Vagina (tissue), 2 donors: ENCODE measurements at places on chromosomes 1 and 21.

DNA sequence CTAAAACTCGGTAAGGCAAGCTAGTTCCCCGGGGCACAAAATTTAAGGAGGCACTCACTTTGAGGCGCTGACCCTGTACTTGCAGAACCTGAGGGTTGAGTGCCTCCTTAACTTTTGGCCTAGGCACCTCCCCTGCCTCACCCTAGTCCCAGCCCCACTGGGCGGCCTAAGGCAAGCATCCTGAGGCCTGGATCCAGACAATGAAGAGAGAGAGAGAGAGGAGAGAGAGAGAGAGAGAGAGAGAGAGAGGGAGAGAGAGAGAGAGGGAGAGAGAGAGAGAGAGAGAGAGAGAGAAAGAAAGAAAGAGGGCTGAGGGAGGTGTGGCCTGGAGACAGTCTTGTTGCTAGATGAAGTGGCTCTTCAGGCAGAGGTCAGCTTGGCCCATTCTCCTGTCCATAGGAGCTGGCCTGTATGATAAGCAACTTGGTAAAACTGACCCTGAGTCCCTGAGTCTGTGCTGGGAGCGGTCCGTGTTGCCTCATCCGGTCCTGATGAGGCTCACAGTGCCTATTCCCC, 7.4 kb upstream of the LRRN2 start:
- no peak overlapping the region for H3K4me3 ChIP-seq
- H3K4me1 ChIP-seq: no peaks in the 10 kb centered on the region
- no peaks in the 10 kb centered on the region for H3K27me3 ChIP-seq
- H3K36me3 ChIP-seq: no peaks in the 10 kb centered on the region

- H3K4me3 ChIP-seq: no peak overlapping the region
- no peak for DNase-seq
- H3K4me1 ChIP-seq: no peaks in the 10 kb centered on the region
- H3K27ac ChIP-seq: no peak overlapping the region
- H3K27me3 ChIP-seq: no peaks in the 10 kb centered on the region
Measured at GRCh38 chr1:100735244-100735643, 15.7 kb downstream of the VCAM1 start.

DNA sequence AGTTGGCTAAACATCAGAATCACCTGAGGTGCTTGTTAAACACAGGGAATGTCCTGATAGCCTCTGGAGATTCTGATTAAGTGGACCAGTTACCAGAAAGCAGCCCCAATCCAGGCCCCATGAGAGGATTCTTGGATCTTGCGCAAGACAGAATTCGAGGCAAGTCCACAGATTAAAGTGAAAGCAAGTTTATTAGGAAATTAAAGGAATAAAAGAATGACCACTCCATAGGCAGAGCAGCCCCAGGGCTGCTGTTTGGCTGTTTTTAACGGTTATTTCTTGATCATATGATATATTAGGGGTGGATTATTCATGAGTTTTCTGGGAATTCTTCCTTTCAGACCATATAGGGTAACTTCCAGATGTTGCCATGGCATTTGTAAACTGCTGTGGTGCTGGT, 176.2 kb downstream of the ROR1 start:
- peaks cover 15% of the 10 kb centered on the region for H3K4me1 ChIP-seq
- H3K27me3 ChIP-seq: no peaks in the 10 kb centered on the region
- H3K36me3 ChIP-seq: no peaks in the 10 kb centered on the region
- no peak for DNase-seq
- peak overlapping the region; percentile 37 for H3K27ac ChIP-seq

DNA sequence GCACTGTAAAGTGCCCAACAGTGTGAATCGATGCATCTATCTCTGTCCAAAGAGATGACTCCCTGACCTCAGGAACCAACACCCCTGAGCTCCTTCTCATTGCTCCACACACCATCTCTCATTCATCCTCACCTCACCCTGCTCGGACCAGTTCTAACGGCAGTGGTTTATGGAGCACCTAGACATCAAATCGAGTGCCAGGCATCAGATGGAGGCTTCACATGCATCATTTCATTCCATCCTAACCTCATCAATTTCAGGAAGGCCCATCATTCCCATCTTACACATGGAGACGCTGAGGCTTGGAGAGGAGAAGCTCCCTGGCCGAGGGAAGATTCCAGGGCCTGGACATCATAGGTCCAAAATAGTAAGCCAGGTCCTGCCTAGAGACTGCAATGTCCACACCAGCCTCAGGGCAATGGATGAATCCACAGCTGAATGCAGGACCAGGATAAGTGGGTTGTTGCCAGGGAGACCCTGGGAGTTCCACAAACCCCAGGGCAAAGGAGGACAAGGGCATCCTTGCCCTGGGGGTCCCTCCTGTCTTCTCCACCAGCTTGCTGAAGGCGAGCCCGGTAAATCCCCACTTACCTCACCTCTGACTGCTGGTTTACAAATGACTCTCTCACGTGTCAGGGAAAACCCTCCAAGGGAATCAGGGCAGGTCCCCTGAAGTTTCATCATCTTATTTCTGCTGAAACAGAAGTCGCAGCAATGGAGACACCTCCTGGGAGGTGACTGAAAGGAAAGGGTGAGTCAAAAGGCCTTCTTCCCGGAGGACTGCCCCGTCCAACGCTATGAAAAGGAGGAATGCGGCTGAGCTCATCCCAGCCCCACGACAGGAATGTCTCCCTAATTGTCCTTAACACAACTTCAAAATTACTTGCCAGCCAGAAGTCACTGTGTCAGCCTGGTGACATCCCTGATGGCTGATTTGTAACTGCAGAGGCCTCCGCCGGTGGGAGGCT, 9.0 kb upstream of the IFFO2 start:
- no peaks in the 10 kb centered on the region for H3K36me3 ChIP-seq
- H3K27me3 ChIP-seq: no peaks in the 10 kb centered on the region
- no peak for DNase-seq

DNA sequence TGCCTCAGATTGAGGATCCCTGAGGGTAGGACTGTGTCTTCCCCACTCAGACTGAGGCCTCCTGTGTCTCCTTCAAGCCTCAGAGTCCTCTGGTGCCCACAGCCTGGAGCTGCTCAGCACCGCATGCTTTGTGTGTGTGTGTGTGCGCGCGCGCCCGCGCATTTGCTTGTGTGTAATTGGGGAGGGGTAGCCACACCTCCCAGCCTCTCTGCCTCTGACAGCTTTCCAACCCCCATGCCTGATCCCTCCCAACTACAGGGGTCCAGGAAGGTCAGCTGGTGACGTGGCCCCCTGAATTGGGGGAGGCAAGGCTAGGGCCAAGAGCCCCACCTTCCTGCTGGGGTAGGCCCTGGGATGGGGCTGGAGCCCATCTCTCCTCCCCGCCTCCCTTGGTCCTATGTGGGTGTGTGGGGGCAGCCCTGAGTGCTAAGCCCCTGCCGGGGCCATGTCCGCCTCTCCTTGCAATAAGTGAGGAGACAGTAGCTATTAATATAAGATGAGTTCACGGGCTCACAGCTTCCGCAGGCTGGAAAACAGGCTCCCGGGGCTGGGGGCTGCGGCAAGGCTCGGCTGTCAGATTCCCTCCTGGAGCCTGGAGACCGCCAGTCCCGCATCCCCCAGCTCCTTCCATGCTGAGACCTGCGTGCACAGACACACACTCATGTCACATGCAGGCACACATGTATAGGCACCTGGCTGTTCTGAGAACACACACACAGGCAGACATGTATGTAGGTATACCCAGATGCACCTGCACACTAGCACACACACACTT, 7.0 kb downstream of the GPR3 start:
- no peak overlapping the region for H3K4me3 ChIP-seq
- H3K36me3 ChIP-seq: no peaks in the 10 kb centered on the region
- H3K4me1 ChIP-seq: peaks cover 58% of the 10 kb centered on the region
- no peak for DNase-seq
- no peaks in the 10 kb centered on the region for H3K27me3 ChIP-seq

- no peak overlapping the region for H3K4me3 ChIP-seq
- no peak for DNase-seq
- H3K27ac ChIP-seq: no peak overlapping the region
- no peaks in the 10 kb centered on the region for H3K4me1 ChIP-seq
- no peaks in the 10 kb centered on the region for H3K36me3 ChIP-seq
Measured at GRCh38 chr21:40562242-40563002, 284.5 kb downstream of the DSCAM start.

DNA sequence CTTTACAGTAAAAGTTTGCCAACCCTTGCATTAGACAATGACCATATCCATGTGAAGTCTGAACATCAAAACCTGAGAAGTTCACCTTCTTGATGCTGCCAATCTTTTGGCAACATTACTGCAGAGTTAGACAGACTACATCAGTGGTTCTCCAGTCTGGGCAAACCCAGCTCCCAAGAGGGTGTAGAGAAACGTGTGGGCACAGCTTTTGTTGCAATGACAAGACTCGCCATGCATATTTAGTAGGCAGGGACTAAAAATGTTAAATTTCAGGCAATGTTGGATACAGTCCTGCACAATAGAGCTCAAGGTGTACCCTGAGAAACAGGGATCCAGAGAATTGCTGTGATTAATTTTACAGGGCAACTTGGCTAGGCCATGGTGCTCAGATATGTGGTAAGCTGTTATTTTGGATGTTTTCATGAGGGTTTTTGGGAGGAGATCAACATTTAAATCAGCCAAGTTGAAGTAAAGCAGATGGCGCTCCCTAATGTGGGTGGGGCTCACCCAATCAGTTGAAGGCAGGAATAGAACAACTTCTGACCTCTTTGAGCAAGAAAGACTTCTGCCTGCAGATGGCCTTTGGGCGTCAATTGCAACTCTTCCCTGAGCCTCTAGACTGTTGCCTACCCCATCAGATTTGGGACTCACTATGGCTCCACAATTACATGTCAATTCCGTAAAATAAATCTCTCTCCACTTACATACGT, 37.6 kb upstream of the CLDN14 start:
- H3K27me3 ChIP-seq: no peaks in the 10 kb centered on the region
- no peak overlapping the region for H3K27ac ChIP-seq
- peaks cover 6% of the 10 kb centered on the region for H3K4me1 ChIP-seq
- no peaks in the 10 kb centered on the region for H3K36me3 ChIP-seq
- no peak for DNase-seq

DNA sequence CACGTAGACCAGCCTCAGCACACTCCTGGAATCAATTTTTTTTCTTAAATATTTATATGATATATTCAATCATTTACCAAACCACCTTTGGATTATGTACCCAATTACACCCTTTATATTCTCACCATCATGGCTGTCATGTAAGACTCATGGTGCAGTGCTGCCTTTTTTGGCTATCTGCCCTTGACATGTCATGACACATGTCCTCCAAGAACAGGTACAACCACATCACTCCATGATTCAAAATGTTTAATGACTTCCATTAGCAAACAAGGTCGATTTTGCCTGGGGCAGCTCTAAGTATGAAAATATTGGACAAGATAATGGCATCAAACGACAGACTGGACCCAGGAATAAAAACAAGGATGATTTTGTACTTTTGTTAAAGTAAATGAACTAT, 861.1 kb upstream of the ADAMTS5 start:
- H3K4me1 ChIP-seq: no peaks in the 10 kb centered on the region
- no peak overlapping the region for H3K27ac ChIP-seq
- no peaks in the 10 kb centered on the region for H3K36me3 ChIP-seq

DNA sequence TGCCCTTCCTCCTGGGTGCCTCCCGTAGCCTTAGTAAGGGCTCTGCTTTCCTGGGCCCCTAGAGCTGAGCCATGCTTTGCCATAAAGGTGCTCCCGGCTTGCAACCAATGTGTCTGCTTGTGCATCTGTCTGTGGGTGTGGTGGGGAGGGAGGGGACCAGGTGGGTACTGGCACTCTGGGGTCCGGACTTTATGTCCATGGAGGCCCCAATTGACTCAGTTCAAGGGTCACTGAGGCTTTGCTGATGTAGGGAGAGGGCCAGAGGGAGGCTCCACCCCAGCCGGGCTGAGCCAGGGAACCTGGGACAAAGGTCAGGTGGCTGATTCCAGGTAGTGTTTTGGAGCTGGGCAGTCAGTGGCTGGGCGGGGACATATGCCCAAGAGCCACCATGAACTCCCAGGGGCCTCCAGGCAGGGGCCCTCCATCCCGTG, 15.0 kb downstream of the TNFRSF25 start:
- DNase-seq: no peak
- H3K36me3 ChIP-seq: no peaks in the 10 kb centered on the region
- no peak overlapping the region for H3K4me3 ChIP-seq
- peaks cover 18% of the 10 kb centered on the region for H3K4me1 ChIP-seq
- peaks cover 9% of the 10 kb centered on the region for H3K27me3 ChIP-seq
- no peak overlapping the region for H3K27ac ChIP-seq

- no peak for DNase-seq
- H3K27ac ChIP-seq: no peak overlapping the region
- no peaks in the 10 kb centered on the region for H3K4me1 ChIP-seq
Measured at GRCh38 chr1:217136895-217137205, 413.6 kb upstream of the ESRRG start.

- no peaks in the 10 kb centered on the region for H3K27me3 ChIP-seq
- no peak overlapping the region for H3K4me3 ChIP-seq
- no peak overlapping the region for H3K27ac ChIP-seq
- peaks cover 24% of the 10 kb centered on the region for H3K4me1 ChIP-seq
- DNase-seq: no peak
- H3K36me3 ChIP-seq: no peaks in the 10 kb centered on the region
Measured at GRCh38 chr1:94798054-94798453, 22.1 kb upstream of the SLC44A3 start.

DNA sequence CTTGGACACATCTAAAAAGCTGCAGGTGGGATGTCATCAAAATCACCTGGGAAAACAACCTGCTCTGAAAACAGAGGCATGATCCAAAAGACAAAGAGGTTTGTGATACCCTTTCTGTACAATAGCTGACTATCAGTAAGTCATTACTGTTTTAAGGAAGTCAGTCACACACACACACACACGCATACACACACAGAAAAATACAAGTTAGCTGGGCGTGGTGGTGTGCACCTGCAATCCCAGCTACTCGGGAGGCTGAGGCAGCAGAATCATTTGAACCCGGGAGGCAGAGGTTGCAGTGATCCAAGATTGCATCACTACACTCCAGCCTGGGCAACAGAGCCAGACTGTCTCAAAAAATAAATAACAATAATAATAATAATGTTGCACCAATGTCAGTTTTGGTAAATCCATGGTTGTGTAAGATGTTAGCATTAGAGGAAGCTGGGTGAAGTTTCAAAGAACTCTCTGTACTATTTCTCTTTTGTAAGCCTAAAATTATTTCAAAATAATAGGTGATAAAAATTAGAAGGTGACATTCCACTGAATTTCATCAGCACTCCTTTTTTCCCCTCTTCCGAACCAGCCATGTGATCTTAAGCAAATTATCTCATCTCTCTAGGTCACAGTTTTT, 9.9 kb upstream of the HLCS start:
- H3K27ac ChIP-seq: no peak overlapping the region
- no peaks in the 10 kb centered on the region for H3K36me3 ChIP-seq
- H3K4me3 ChIP-seq: no peak overlapping the region
- no peak for DNase-seq
- H3K27me3 ChIP-seq: no peaks in the 10 kb centered on the region

DNA sequence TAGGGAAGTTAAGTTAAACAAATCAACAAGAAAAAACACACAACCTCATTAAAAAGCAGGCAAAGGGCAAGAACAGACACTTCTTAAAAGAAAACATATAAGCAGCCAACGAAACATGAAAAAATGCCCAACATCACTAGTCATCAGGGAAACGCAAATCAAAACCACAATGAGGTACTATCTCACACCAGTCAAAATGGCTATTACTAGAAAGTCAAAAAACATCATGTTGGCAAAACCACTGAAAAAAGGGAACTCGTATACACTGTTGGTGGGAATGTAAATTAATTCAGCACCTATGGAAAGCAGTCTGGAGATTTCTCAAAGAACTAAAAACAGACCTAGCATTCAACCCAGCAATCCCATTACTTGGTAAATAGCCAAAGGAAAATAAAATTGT, 51.1 kb downstream of the HSF2BP start:
- H3K27me3 ChIP-seq: no peaks in the 10 kb centered on the region
- H3K4me1 ChIP-seq: peaks cover 10% of the 10 kb centered on the region
- H3K27ac ChIP-seq: no peak overlapping the region
- DNase-seq: no peak
- H3K36me3 ChIP-seq: no peaks in the 10 kb centered on the region
